ENCODE measurements at places on chromosomes 7 and 10.

DNA sequence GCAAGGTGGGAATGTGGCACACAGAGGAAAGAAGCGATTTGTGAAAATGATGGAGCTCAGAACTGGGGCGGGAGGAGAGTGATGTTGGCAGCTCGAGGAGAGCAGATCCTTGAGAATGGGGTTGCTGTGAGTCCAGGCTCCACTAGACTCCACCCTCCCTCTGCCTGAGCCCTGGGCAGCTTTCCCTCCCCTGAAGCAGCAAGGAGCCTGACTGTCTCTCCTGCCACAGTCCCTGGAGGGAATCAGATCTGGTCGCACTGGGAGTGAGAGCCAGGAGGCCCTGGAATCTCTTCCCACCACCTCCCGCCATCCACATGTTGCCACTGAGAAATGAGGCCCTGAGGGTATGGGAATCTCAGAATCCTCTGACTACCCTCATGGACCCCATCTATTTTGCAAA lies 362.7 kb downstream of the PLXNA4 start:
- no peak for DNase-seq

- DNase-seq, result no peak
Observed at GRCh38 chr7:24427048-24427447, 143.1 kb downstream of the NPY start.

DNA sequence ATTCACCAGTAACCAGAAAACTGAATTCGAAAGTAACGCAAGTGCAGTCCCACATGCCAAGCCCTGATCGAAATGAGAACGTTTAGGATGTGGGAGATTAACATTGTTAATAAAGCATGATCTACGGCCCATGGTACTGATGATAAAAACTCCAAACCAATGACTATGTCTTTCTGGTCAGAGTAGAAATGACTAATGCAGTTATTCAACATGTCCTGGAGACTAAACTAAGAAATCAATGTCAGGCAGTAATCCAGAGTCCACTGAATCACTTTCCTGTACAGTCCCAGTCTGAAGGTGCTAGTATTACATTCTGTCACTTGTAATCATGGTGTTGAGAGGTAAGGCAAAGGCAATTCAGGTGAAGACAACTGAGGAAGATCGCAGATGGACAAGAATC lies 14.4 kb downstream of the NPSR1 start:
- no peak for DNase-seq

GRCh38 chr10:71927776-71928592 lies 36.2 kb upstream of the CHST3 start:
- no peak for DNase-seq

- DNase-seq, result no peak
Observed at GRCh38 chr10:98404571-98405359, 10.2 kb downstream of the PYROXD2 start.

DNA sequence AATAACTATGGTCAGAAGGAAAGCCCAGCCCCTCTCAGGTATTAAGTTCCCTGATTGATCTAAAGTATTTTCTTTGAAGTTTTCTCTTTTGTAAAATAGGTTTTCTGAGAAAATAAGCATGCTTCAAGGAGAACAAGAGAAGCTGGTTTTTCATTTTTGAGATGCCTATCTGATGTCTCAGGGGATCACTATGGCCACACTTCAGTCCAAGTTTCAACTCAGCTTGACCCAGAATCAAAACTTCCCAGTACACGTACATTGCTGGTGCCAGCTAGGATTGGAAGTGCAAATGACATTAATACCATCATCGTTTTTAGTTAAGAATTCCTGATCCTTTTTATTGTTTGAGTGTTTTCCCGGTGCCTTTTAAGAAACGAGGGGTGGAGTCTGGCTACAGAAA lies 7.2 kb downstream of the ITIH5 start:
- no peak for DNase-seq

GRCh38 chr7:42925630-42926029 lies 6.3 kb downstream of the PSMA2 start:
- DNase-seq, result no peak

- no peak for DNase-seq
Observed at GRCh38 chr7:154684666-154685563, 318.0 kb downstream of the PAXIP1 start.

GRCh38 chr10:64648915-64649314 lies 1127.7 kb downstream of the REEP3 start:
- DNase-seq, result no peak

DNA sequence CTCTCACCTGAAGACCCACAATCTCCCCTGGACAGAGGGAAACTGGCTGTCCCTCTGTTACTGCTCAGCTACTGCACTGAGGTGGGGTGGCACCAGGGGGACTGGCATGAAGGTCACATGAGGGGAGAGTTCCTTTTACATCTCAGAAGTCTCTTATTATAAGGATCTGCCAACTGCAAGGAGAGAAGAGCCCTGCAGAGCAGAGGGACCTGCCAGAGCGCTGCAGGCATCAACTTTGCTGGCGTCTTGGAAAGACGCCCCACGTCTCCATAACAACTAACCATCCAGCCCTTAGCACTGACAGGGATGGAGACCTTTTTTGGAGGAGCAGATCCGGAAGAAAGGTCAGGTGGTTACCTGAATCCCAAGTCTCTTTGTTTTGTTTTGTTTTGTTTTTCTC lies 218.6 kb downstream of the KCNMA1 start:
- DNase-seq, result no peak

GRCh38 chr7:2031451-2031845 lies 201.3 kb downstream of the MAD1L1 start:
- DNase-seq, result no peak

DNA sequence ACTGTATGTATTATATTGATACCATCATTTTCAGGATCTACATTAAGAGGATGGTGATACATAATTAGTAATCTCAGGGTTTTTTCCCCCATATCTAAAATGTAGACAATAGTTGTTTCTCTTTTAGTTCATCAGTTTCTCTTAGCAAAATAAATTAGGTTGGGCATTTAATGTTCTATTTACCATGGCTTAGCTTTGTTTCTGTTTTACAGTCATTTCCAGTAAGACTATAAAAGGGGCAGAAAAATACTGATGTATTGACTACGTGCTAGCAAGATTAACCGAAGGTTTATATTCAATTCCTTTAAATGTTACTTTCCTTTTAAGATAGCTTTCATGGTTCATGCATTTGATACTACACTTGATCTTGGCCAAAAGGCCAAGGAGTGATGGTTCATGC lies 26.2 kb downstream of the SUV39H2 start:
- no peak for DNase-seq

GRCh38 chr7:143130541-143130940 lies 1.3 kb upstream of the PIP start:
- DNase-seq, result no peak

GRCh38 chr10:17125206-17125893 lies 4.3 kb downstream of the CUBN start:
- DNase-seq, result no peak

GRCh38 chr10:97748116-97748515 lies 11.2 kb downstream of the ZFYVE27 start:
- DNase-seq, result no peak

DNA sequence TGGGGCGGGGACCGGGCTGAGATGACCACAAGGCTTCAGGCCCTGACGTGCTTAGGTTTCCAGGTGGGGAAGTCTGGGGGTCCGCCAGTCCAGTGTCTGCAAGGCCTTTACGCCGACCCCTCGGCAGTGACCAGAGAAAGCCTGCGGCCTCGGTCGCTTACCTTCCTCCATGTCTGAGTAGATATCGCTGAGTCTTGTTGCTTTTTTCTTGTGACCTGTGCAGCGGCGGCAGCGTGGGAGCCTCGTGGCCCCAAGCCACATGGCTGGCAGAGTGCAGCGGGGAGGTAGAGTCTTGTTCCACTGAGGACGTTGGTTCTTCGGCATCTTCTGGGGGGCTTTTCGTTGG lies 329 bp downstream of the NOLC1 start:
- no peak for DNase-seq

DNA sequence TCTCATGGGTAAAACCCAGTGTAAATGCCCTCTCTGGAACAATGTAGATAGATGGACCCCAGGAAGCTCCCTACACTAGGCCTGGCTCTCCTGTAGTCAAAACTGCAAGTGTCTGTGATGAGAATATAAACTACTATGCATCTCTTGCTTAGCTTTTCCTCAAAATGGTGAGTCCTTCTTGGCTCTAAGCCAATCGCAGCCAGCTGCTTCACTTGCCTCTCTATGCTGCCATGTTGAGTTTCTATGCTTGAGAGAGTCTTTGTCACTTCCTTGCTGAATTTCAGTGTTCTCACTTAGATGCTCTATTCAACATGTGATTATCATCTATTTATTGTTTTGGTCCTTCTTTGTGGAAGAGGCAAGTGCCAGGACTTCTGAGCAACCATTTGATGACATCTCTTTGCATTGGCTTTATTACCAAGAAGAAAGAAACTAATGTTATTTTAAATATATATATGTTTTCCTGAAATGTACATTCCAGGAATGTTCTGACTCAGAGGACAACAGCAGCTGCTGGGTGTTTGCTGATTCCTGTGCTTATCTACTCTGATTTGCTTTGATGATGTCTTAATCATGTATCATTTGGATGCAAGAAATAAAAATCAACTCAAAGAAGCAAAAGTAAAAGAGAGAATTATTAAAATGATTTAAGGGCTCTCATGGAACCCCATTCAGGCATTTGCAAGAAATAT lies 16.6 kb downstream of the TAS2R40 start:
- DNase-seq, result no peak

DNA sequence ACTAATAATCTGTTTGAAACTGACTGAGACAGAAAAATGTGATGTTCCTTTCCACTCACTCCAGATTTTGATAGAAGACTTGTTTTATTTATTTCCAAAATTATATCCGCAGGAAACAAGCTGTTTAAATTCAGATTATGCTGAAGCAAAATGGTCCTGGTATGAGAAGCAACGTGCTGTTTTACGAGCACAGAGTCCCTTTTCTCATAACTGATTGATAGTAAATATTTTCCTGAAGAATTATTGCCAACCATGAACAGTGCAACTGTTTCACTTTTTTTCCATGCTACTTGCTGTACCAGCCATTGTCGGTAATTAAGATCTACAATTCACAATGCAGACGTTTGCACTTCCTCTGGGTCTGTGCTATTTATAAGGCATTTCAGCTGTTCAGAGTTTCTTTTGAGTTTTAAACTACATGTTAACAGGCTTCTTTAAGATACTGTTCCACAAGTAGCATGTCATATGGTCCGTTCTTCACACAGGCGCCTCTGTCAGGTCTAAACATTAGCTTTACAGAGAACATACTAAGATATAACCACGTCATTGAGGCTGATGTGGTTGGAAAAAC lies 103.8 kb downstream of the POLL start:
- DNase-seq, result no peak

GRCh38 chr10:88315755-88316154 lies 267.4 kb downstream of the RNLS start:
- no peak for DNase-seq

DNA sequence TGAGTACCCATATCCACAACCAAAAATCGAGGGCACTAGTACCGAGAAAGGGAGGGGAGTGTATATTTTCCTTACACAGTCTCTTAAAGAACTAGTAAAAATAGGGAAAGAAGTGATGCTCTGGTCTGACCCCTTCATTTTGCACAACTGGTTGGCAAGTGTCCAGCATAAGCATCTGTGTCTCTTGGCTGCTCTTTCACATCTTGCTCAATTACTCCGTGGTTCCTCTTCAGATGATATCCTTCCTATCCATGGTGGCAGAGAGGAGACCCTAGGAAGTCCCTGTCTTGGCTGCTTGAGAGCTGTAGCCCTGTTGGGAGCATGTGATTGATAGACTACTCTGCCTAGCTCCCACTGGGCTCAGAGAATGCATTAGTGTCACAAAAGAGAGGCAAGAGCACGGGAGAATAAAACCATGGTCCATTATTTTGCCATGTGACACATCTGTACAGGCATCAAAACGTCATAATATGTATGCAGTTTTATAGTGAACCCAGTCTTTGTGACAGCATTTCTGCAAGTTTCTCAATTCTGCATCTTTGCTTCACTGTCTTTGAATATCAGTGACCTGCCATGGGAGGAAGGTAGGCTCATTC lies 111.8 kb upstream of the ANKRD1 start:
- no peak for DNase-seq

Measured in NCI-H187 treated with DMSO at 0.1 percent for 48 hours (cell line).